GM23248 (cell line): ENCODE measurements at places on chromosomes 4 and X. TPM values are rescaled to one million over a fixed set of nuclear protein-coding genes. Genes with fewer than 3 reads are reported as not detected.

DNA sequence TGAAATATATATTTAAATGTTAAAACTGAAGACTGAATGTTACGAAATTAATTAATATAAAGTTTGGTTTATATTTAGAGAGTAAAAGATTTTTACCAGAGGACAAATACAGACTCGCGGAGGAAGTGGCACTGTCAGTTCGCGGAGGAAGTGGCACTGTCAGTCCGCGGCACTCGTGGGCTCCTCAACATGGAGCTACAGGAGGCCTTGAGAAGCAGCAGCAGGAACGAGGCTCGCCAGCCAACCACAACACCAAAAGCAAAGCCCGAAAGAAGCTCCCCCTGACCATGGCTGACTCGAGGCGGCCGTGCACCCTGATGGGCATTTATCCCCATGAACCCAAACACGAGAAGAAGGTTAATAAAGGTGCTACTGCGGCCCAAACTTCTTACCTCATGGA is 125.3 kb upstream of the PABPC4L start:
- no peaks in the 10 kb centered on the region for H3K36me3 ChIP-seq
- DNase-seq = no peak
- no peaks in the 10 kb centered on the region for H3K4me1 ChIP-seq
- no peak overlapping the region for H3K27ac ChIP-seq
- no peaks in the 10 kb centered on the region for H3K27me3 ChIP-seq

TBC1D14 gene
- total RNA-seq = 39.1 and 48.7 TPM in 2 replicates

LYAR gene
- total RNA-seq = 6.7 and 11.9 TPM in 2 replicates

DNA sequence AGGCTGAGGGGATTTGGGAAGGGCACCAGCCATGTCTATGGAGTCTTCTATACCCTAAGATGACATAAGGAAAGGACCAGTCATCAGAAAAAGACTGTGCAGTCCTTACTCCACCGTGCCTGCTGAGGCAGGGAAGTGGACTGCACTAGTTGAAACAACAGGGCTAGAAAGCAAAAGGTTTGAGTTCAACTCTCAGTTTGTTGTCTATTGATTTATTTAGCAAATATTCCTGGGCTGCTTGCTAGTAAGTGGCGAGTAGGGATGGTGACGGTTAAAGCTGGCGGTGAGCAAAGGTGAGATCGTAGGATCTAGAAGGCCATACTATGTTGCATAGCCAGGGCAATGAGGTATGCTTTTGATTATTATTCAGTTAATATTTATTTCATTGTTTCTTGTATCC is 110.1 kb downstream of the SMIM20 start:
- no peak for DNase-seq
- H3K27me3 ChIP-seq = no peaks in the 10 kb centered on the region
- no peaks in the 10 kb centered on the region for H3K36me3 ChIP-seq
- H3K4me3 ChIP-seq = no peak overlapping the region

DNA sequence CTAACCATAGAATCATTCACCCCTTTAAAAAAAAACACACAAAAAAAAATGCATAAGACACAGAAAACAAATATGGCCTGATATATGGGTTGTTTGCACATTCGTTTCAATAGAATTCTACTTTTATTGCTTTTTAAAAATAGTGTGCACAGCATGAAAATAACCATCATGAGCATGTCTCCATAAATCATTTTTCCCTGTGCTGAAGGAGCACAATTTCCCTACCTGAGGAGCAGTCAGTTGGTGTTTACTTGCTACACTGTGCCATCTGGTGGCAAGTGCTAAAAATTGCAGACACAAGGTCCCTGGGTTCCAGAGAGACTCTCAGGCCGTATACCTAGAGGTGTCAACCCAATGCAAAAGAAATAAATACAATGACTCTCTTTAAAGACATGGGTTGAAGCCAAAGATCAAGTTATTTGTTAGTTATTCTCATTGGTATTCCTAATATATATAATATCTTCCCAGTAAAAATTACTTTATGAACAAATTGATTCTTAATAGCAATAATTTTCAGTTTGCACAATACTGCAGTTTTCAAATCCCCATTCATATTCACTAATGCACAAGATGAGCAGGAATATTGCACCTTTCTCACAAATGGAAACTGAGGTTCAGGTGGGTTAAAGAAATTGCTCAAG is 551.4 kb downstream of the IQCM start:
- H3K4me1 ChIP-seq = no peaks in the 10 kb centered on the region
- no peak overlapping the region for H3K27ac ChIP-seq
- no peak overlapping the region for H3K4me3 ChIP-seq
- no peaks in the 10 kb centered on the region for H3K36me3 ChIP-seq

CXCL11 gene
- not detected in 2 replicates for total RNA-seq

DCK gene
- total RNA-seq = 32.6 and 33.1 TPM in 2 replicates
